ENCODE measurements at places on chromosomes 3 and 15.

- no peaks in the 10 kb centered on the region for H3K27me3 ChIP-seq
- DNase-seq: no peak
- no peak overlapping the region for H3K27ac ChIP-seq
- no peaks in the 10 kb centered on the region for H3K4me1 ChIP-seq
- H3K36me3 ChIP-seq: no peaks in the 10 kb centered on the region
These were observed 388.0 kb upstream of the CDIN1 start for GRCh38 chr15:36191459-36191858.

DNA sequence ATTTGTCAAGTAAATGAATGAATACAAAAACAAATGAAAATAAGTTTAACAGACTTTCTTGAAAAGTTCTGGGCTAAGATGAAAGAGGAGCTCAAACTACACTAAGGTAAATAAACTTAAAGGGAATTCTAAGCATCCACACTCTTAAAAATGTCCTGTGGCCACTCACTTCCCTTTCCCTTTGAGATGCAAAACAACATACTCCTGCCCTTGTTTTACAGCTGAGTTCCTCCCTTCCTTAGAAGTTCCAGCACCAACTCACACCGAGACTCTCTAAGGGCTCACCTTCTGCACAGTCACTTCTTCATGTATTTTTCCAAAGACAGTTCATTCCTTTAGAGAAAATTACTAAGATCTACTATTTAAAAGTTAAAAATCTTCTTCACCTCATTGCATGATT lies 123.3 kb upstream of the CMC1 start:
- no peak overlapping the region for H3K4me3 ChIP-seq
- H3K27me3 ChIP-seq: peaks cover 2% of the 10 kb centered on the region
- no peak overlapping the region for H3K27ac ChIP-seq
- H3K4me1 ChIP-seq: peaks cover 4% of the 10 kb centered on the region
- DNase-seq: no peak

GRCh38 chr15:56992725-56993124 lies 74.3 kb downstream of the TCF12 start:
- H3K4me1 ChIP-seq: peaks cover 30% of the 10 kb centered on the region
- DNase-seq: no peak
- no peak overlapping the region for H3K4me3 ChIP-seq
- no peaks in the 10 kb centered on the region for H3K27me3 ChIP-seq

DNA sequence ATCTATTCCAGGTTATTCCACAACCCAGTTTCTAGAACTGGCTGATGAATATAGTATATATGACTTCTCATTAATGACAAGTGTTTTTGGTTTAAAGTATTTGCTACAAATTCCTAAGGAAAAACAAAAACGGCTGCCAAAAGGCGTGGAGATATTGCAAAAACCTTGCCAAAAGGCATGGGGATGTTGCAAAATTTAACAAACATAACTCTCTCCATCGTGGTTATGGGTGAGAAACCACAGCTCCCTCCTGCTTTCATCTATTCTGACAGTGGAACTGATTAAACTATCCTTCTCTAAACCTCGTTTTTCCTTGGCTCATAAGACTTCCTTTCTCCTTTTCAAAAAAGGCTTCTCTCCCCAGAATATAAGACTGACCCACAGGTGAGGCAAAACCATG lies 342.0 kb upstream of the PDZRN3 start:
- no peak overlapping the region for H3K4me3 ChIP-seq
- H3K27me3 ChIP-seq: no peaks in the 10 kb centered on the region
- no peak overlapping the region for H3K27ac ChIP-seq
- no peak for DNase-seq
- H3K4me1 ChIP-seq: no peaks in the 10 kb centered on the region

DNA sequence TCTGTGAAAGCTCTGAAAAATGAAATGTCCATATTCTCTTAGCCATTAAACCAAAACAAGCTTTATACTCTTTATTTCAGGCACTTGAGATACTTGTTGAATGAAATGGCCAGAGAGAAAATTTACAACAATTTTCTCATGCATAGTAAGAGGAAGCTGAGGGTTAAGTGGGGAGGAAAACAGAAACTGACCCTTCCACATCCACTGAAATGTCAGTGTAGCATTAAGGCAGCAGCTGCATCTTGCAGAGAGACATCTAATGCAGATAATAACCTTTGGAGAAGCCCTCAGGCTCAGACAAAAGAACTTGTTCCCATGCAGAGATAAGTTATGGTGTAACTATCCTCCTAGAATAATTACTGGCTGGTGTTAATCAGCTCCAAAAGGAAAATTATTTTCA lies 34.0 kb downstream of the ZDHHC23 start:
- DNase-seq: no peak
- H3K4me3 ChIP-seq: no peak overlapping the region
- no peak overlapping the region for H3K27ac ChIP-seq
- H3K27me3 ChIP-seq: no peaks in the 10 kb centered on the region
- no peaks in the 10 kb centered on the region for H3K4me1 ChIP-seq

DNA sequence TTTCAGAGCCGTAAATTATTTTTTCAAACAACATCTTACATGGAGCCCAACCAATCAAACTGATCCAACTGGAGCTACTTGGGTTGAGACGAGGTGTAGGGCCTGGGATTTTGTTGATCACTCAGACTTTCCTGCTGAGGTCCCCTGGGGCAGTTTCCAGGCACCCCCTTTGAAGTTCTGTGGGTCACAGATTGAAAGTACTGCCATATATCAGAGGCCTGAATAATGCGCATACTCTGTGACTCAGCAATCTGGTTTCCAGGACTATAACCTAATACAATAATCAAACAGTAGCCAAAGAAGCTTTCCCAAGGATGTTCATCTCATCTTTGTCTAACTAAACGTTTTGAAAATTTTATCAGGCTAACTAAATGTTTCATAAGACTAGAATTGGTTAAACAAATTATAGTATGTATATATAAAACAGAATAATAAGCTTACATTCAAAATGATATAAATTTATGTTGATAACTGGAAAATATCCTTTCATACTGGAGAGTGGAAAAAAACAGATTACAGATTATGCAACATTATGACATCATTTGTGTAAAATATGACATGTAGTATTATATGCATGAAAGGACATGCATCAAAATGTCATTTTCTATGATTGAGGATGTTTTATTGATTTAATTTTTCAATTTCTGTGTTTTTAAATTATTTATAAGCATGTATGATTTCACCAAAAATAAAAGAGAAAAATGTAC lies 617.1 kb downstream of the NTRK3 start:
- no peaks in the 10 kb centered on the region for H3K36me3 ChIP-seq
- H3K27me3 ChIP-seq: no peaks in the 10 kb centered on the region

DNA sequence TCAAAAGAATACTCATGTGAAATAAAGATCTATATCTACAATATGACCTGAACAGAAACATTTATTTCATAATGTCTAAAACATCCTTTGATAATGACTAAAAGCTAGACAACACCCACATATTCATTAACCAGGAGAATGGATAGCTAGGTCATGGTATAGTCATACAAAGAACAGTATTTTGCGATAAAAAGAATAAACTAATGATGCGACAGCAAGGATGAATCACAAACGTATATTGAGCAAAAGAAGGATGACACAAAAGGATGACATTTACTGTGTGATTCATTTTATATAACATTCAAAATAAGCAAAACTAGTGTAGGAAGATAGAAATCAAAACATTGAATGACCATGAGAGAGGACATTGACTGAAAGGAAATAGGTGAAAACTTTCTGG lies 1233.1 kb downstream of the OTOL1 start:
- H3K4me3 ChIP-seq: no peak overlapping the region
- no peaks in the 10 kb centered on the region for H3K36me3 ChIP-seq
- H3K27me3 ChIP-seq: no peaks in the 10 kb centered on the region

- no peaks in the 10 kb centered on the region for H3K27me3 ChIP-seq
- no peak overlapping the region for H3K27ac ChIP-seq
- no peak overlapping the region for H3K4me3 ChIP-seq
- no peaks in the 10 kb centered on the region for H3K36me3 ChIP-seq
- H3K4me1 ChIP-seq: no peaks in the 10 kb centered on the region
- DNase-seq: no peak
These were observed 1239.2 kb downstream of the NSUN3 start for GRCh38 chr3:95302044-95302443.
